Stimulated activated CD4-positive, alpha-beta T cell treated with anti-CD3 and anti-CD28 coated beads, Interleukin-1b, Interleukin-23, amount 100 ng/mL, for 24 hours (primary cell): ENCODE measurements at places on chromosomes 11 and 22.

GRCh38 chr11:43021466-43021865 lies 290.3 kb upstream of the API5 start:
- DNase-seq: no peak

- DNase-seq: no peak
Measured at GRCh38 chr11:75262436-75262835, 21.9 kb downstream of the TPBGL start.

GRCh38 chr22:27670701-27671412 lies 130.7 kb downstream of the MN1 start:
- DNase-seq: no peak

GRCh38 chr22:33108037-33108436 lies 49.9 kb upstream of the SYN3 start:
- DNase-seq: no peak

DNA sequence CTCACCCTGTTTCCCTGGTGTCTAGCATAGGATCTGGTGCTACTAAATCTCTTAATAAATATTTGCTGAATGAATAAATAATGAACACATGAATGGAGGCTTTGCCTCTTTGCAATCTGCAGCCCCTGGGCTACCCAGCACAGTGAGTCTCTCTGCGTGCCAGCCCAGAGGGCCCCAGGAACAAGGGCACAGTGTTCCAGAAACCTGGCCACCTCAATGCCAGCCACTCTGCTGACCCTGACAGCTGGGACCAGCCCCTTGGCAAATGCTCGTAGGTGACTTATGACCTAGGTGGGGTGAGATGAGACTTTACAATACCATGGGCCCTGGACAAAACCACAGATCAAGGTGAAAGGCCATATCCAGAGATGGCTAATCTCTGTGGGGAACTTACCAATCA lies 31.6 kb downstream of the UQCR10 start:
- DNase-seq: no peak

- DNase-seq: no peak
Measured at GRCh38 chr11:124900464-124900863, 2.8 kb upstream of the ROBO4 start.

GRCh38 chr11:19076744-19077589 lies 16.4 kb upstream of the MRGPRX2 start:
- peak; percentile 42 for DNase-seq

GRCh38 chr22:42489000-42489399 lies 30.6 kb downstream of the RRP7A start:
- DNase-seq: no peak

DNA sequence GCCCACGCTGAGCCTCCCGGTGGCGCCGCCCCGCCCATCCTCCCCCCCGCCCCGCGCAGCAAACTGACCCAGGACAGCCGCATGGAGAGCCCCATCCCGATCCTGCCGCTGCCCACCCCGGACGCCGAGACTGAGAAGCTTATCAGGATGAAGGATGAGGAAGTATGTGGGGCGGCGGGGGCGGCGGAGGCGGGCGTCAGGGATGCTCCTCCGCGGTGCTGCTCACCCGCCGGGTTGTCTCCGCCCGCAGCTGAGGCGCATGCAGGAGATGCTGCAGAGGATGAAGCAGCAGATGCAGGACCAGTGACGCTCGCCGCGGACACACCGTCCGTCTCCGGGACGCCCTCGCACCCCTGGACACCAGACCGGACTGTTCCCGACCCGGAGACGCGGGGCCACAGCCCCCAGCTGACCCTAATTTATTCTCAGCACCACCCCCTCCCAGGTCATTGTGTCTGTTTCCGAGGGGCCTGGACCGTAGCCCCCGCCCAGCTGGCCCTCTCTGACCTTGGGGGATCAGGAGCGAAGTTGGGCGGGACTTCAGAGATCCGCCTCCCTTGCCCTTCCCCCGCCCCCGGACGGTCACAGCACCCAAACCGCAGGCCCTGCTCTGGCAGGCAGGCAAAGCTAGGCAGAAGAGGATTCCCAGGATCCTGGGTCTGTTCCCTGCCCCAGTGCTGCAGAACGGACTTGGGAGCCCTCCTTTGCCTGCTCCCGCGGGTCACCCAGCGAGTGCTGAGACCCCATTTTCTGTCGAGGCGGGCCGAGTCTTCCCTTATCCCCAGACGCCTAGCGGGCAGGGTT lies 959 bp upstream of the GP1BB start:
- no peak for DNase-seq

DNA sequence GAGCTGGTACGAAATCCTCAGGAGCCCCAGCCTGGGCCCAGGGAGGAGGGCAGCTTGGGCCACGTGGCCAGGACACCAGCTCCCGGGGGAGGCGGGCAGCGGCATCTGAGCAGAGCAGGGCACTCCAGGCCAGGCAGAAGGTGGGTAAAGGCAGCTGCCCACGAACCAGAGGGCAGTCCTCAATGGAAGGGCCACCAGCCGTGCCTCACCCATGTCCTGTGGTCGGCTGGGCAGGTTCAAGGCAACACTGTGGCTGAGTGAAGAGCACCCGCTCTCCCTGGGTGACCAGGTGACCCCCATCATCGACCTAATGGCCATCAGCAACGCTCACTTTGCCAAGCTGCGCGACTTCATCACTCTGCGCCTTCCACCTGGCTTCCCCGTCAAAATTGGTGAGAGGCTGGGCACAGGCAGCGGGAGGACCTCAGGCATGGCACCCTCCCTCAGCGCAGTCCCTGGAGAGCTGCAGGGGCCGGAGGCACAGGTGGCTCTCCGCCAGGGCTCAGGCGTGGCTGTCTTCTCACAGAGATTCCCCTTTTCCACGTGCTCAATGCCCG lies 2.5 kb upstream of the SSH3 start:
- DNase-seq: no peak

GRCh38 chr11:665704-666281 lies 28.7 kb downstream of the DRD4 start:
- no peak for DNase-seq

- DNase-seq: no peak
Measured at GRCh38 chr22:27881421-27881820, 37.6 kb downstream of the PITPNB start.

GRCh38 chr22:33542153-33542552 lies 378.1 kb downstream of the LARGE1 start:
- DNase-seq: no peak

- no peak for DNase-seq
Measured at GRCh38 chr11:61489833-61490721, 18.5 kb upstream of the LRRC10B start.
